Fibroblast of skin of back (primary cell): ENCODE measurements at places on chromosomes 2 and 18.

DNA sequence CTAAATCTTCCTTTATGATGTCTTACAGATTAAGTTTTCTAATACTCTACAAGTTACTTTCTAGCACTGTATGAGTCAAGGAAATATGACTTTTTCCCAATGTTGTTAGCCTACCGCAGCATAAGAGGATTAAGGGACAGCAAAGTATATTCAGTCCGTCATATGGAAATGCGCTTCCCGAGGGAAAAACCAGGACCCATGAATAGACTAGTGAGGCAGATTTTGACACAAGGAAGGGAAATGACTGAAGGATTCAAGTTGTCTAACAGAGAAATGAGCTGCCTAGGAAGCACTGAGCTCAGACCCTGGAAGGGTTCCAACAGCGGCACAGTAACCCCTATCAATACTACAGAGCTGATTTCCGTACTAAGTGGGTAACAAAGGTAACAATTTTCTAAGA lies 12.0 kb downstream of the SEPTIN10 start:
- no peak for DNase-seq

DNA sequence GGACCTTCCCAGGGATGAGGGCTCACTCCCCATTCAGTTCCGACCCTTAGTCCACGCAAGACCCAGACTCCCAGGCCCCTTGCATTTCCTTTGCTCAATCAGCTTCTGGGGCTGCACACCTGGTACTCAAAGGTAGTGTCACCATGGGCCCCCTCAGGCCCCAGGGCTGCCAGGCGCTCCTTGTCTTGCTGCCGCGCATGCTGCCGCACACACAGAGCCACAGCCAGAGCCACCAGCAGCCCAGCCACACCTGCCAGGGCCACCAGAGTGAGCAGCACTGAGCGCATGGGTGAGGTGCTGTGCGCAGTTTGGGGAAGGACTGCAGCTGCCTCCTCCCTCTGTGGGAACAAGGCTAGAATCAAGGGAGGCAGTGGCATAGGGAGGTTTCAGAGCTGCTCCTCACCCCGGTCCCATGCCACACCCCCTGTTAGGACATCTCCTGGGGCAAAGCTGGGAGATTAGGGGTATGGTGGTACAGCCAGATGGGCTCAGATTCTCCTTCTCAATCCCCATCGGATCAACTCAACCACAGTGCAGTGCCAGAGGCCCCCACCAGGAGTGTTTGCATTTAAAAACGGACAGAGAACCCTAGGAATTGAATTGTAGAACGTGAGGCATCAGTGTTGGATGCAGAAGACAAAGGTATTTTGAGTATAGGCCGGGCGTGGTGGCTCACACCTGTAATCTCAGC lies 11.3 kb downstream of the PTPRN start:
- peak; percentile 14 for DNase-seq

GRCh38 chr18:47250391-47251046 lies 941 bp downstream of the SKOR2 start:
- no peak for DNase-seq

DNA sequence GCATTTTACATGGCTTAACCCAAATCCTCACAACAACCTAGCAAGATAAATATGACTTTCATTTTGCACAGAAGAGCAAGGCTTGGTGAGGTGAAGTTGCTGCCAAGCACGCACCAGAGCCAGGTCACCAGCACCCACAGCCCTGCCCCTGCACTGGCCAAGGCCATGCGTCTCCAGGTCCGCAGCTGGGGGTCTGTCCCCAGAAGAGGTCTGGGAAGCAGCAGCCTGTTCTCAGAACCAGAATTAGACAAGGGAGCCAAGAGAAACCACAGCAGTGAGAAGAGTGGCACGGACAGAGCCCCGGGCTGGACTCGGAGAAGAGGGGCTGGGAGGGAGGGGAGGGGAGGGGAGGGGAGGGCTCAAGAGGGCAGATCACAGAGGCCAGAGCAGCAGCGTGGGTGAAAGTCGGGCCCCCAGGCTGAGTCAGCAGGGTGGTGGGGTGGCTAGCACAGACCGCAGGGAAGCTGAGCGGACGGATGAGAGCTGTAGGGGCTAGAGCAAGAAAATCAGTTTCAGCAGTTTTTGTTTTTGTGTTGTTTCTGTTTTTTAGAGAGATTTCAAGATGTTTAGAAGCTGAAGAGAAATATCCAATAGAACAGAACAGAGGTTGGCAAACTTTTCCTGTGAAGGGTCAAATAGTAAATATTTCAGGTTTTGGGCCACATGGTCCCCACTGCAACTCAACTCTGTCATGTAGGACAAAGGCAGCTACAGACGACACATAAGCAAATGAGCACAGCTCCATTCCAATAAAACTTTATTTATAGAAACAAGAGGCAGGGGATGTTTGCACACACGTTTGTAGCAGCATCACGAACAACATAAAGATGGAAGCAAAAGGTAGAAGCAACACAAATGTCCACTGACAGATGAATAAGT lies 7.4 kb upstream of the MTERF4 start:
- DNase-seq = no peak

GRCh38 chr2:213971536-213971935 lies 439.3 kb upstream of the VWC2L start:
- no peak for DNase-seq

GRCh38 chr18:49486606-49486952 lies 455 bp downstream of the C18orf32 start:
- DNase-seq = no peak
